ENCODE measurements at places on chromosomes 3 and 15.

DNA sequence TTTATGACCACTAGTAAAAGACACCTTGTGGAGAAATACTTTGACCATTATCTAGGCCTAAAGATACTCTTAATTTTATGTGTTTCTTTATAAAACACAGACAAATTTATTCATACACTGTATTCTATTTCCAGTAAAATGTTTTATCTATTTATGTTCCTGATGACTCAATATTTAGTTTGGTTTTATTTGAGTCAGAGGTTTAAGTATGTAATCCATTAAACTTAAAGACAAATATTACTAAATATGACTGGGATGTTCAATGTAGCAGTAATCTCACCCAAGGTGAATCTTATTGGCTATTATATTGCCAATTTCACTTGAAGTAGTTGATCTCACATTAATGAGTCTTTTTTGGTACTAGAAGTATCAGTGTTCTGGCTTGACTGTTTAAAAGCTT, 799.7 kb downstream of the CADM2 start:
- DNase-seq = no peak

- no peak for DNase-seq
Measured at GRCh38 chr3:79639855-79640254, 127.9 kb downstream of the ROBO1 start.

DNA sequence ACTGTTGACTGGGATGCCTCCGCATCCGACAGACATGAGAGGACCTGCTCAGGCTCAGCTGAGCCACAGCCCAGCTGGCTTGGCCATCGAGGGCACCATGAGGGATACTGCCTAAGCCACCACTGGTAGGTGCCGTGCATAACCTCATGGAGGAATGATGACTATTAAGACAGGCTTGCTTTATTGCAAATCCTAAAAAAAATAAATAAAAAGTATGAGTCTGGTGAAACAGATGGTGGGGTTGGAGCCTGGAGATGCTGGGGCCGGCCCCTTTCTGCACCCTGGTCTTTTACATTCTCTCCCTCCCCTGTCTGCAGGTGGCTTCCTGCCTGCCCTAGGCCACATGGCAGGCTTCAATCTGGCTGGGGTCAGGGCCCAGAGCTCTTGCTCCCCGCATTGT, 24.0 kb upstream of the RAD18 start:
- DNase-seq = no peak

DNA sequence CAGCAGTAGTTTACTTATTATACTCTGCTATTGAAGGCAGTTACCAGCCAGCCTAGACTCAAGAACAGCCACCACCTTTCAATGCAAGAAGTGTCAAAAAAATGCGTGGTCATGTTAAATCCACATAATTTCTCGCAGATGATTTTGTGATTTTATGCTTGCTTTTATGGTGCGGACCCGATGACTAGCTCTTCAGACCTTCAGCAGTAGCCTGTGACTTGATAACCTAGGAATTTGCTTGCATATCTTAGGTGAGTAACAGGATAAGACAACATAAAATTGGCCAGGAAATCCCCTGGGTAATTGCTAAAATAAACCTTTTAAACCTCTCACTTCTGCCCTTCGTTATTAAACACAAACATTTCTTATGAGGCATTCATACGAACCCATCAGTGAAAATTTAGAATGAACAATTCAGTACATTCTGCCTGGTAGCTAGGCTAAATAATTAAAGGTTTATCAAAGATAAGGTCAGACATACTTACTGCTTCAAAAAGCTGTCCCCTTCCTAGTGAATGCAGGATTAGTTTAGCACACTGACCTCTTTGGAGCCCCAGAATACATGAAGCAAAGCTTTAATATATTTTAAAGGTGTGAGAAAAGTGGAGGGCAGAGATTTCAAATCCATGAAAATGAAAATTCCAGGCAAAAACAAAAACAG, 798.8 kb downstream of the OTOL1 start:
- peak; percentile 95 for DNase-seq
